Left lobe of liver (tissue), 2 donors: ENCODE measurements at places on chromosomes 3 and 15. TPM values are rescaled to one million over a fixed set of nuclear protein-coding genes. Genes with fewer than 3 reads are reported as not detected.

TMEM212 gene
- not detected for total RNA-seq

IL17RD gene
- 0.13 TPM for total RNA-seq

SPTSSB gene
- total RNA-seq = 0.18 TPM

P2RY13 gene
- 1.3 TPM for total RNA-seq

ZNF280D gene
- total RNA-seq = 15.8 TPM

SKOR1 gene
- 0.13 TPM for total RNA-seq

ZDHHC23 gene
- 11.7 TPM for total RNA-seq

ITGA11 gene
- total RNA-seq = 0.88 TPM

MORF4L1 gene
- 96.5 TPM for total RNA-seq

TMOD2 gene
- 1.4 TPM for total RNA-seq

GOLGA6L7 gene
- total RNA-seq = not detected

GRCh38 chr3:182755712-182756111 is 37.6 kb upstream of the ATP11B start:
- no peak for DNase-seq

DNA sequence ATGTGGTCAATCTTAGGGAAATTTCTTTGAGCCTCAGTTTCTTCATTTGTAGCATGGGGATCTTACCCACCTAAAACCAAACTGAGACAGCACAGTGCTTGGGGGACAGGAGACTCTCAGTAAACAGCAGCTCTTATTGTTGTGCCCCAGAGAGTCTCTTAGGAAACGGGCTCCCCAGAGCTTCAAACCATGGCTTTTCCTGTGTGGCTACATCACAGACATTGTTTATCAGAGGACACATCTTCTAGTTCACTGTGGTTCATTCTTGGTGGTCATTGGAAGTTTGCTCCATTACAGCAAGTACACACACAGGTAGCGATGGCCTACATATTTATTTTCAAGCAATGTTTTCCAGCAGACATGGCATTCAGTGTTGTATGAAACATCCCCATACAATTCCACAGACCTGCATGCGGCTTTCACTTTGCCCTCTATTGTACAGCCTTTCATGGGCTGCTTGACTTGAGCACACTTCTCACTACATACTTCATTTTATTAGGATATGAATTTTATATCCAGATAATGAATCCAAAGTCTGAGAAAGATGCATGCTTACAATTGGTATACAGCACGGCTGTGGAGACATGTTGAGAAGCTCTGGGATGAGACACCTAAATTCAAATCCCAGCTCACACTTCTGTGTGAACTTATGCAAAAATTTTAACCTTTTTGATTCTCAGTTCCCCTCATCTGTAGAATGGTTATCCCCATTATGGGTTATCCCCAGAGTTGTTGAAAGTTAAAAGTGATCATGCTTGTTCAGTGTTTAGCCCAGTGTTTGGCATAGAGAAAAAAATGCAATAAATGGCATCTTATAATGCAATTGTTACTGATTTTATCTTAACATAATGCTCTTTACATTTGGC is 84.8 kb upstream of the ICE2 start:
- no peak for DNase-seq

- no peak for DNase-seq
Observed at GRCh38 chr15:63366451-63366850, 15.2 kb downstream of the CA12 start.

- DNase-seq = no peak
Observed at GRCh38 chr3:72690629-72691028, 157.6 kb downstream of the SHQ1 start.

- DNase-seq = no peak
Observed at GRCh38 chr3:34258271-34258998, 460.0 kb downstream of the PDCD6IP start.

DNA sequence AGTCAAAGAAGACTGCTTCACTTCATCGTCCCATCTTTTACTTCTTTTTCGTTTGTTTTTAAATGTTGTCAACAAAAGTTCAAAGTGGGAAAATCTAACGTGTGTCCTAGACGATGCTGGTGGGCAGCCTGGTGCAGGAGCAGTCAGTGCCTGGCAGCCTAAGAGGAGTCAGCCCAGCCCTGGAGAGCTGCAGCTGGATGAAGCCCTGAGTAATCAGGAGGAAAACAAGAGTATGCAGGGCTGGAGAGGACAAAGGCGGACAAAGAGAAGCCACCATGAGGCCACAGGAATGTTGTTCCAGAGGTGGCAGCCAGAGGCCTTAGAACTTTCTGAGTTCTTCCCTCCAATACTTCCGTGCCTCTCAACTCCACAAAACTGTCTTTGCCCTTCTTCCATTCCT is 5.7 kb downstream of the ADAMTS17 start:
- no peak for DNase-seq

GRCh38 chr15:59326856-59327255 is 45.8 kb downstream of the MYO1E start:
- DNase-seq = no peak

GRCh38 chr3:16066545-16066944 is 107.9 kb upstream of the GALNT15 start:
- DNase-seq = no peak

DNA sequence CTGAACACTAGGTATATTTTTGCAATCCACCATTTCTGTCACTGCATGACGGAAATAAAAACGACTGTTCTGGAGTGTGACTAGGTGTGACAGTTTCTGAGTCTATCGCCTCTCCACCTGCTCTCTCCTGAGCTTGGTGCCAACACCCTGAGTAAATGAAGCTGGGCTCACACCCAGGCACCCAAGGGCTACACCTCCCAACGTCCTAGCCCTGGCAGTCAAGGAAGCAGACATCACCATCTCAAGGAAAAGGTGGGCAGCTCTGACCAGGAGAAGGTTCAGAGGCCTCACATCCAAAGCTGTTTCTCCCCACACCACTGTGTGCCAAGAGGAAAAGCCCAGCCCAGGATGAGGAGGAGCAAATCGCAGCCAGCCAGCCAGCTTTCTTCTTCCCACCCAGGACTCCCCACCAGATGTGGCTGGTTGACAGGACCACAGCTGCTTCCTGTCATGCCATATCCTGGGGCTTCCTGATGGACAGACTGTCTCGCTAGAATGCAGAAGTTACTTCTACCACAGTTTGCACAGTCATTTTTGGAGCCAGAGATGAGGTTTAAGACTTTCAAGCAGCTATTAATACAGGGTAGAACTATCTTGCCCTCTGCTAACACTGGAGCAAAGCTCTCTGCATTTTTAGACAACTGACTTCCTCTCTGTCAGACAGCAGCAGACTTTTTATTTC is 3.3 kb downstream of the SCAMP2 start:
- DNase-seq = no peak

- DNase-seq = no peak
Observed at GRCh38 chr3:59809710-59810444, 760.1 kb upstream of the CFAP20DC start.

DNA sequence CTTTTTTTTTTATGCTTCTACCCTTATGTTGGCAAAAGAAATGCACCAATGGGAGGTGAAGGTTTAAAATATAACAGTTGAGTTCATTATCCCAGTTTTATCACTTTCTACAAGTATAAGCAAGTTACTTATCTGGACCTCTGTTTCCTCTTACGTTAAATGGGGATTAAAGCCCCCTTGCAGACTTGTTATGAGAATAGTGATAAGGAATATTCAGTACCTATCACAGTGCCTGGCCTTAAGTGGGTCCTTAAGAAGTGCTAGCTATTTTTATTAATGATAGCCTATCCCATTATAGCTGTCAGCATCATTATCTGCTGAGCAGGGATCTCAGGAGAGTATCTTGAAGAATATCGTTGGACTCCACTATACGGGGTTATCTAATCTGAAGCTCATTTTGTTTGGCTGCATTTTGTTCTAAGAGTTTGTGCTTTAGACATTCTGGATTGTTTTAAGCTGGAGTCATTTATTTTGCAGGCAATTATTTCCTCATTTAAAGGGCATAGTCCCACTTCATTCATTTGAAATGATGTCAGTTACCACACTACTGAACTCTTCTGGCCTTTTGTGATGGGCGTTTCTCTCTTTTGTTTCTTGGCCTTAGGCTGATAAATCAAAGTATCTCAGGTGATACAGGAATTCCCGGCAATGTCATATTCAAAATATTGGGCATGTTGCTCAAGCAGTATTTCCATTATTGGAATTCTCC is 28.8 kb downstream of the RAB8B start:
- no peak for DNase-seq

DNA sequence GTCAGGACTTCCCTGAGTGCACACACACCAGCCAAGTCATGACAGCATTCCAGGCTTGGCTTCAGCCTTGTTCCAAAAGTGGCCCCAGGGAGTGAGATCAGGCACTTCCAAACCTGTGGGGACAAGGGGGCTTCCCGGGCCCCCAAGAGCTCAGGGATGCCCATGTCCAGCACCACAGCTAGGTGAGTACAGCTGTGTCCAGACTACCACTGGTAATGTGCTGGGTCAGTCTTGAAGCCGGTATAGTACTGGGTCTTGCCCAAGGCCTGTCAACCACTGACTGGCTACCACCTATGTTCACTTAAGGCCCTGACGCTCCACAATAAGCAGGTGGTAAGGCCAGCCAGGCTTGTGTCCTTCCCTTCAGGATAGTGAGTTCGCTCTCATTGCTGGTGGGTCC is 249.3 kb downstream of the UNC13C start:
- no peak for DNase-seq

DNA sequence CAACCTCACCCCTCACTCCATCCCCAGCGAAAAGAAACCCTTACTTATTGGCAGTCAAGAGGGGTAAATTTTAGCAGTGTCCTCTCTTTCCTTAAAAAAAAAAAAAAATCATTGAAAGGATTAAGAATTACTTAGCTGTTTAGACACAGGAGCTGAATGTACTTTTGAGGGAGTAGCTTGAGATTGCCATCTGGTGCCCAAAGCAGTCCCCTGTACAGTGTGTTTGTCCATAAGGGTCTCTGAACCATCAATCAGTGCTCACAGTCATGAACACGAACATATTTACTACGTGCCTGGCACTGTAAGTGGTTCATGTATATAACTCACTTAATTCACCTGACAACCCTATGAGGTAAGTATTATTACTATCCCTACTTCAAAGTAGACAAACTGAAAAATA is 463.5 kb downstream of the RAP2B start:
- no peak for DNase-seq

- no peak for DNase-seq
Observed at GRCh38 chr15:50549326-50549725, 2.9 kb upstream of the USP50 start.
